ENCODE measurements at places on chromosomes 2 and 18.
A peak's percentile ranks its signal among the peaks of the same experiment; 100 is the strongest.

DNA sequence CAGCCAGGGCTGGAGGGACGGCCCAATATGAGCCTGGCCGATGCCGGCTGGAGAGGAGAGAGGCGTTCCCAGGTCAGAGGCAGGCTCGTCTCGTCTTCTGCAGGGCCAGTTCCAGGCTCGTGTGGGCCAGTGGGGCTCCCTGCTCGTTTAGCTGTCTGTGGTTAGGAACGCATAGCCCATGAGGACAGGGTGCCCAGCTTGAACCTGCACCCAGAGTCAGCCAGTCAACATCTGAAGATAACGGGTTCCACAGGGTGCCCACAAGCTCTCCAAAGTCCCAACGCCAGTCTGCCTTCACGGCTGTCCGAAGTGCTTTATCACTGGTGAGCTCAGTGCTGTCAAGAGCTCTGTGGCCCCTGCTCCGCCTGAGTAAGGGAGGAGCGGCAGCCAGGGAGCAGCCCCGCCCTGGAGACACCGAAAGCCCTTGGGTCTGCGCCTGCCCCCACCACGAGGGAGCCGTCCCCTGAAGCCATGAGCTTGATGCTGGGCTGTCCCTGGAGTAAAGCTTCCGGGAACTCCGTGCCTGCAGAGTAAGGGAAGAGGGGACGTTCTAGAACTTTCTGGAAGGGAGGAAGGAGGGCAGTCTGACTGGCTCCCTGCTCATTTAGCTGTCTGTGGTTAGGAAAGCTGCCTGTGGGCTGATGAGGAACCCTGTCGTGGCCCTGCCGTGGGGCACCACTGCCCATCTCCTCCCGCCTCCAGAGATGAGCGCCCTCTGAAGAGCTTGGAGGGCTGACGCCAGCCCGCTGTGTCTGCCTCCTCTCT lies 2.7 kb upstream of the HSBP1L1 start:
- DNase-seq: no peak

DNA sequence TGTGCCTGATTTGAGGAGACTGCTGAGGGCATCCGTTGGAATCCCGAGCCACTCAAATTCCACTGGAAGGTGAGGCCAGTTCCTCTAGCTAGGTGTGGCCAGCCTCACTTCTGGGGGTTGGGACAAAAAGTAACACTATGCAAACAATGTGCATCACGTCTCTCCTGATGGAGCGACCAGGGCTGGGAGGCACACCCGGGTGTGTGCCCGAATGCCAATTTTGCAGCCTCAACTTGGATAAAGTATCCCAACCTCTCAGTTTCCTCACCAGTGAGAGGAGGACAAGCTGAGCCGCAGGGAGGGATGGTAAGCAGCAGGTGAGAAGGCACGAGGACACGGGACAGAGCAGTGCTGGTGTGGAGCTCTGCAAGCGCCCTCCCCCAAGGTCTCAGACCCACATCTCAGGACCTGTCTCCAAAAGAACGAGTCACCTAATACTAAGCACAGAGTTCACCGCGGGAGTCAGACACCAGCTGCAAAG lies 218.3 kb downstream of the HAUS1 start:
- DNase-seq: no peak

GRCh38 chr2:101150306-101151145 lies 656 bp downstream of the TBC1D8 start:
- no peak for DNase-seq

GRCh38 chr2:102606353-102606752 lies 13.0 kb upstream of the SLC9A2 start:
- DNase-seq: no peak

DNA sequence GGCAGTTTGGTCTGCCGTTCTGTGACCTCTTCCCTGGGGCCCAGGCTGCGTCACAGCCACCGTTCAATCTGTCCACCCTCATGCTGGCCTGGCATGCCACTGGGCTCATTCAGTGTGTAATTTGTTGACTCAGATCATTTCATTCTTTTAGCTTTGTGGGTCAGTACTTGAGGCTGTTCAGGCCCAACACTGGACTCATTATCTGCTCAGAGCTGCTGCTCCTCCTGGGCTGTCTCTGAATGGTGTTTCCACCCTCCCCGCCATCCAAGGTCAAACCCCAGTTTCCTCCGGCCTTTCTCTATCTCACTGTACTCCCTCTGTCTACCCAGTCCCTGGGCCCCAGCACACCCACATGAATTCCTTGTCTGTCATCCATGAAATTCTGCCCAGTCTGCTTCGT lies 152.4 kb upstream of the NCK2 start:
- DNase-seq: no peak

DNA sequence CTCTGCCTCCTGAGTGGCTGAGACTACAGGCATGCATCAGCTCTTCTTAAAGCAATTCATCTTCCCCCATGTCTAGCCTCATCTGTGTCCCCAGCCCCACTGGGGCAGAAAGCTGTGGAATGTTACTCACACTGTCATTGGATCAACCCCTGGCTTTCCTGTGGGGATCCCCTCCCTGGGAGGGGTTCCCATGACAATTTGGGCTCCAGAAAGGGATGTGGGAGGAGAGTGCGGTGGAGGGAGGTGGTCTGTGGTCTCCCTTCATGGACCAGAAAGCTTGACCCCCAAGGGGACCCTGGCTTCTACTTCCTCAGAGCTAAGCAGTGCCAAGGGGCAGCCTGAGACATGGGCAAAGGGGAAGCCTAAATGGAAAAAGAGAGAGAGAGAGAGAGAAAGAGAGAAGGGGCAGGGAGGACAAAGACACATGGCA lies 1.3 kb downstream of the NGEF start:
- no peak for DNase-seq

GRCh38 chr2:128901572-128902391 lies 583.1 kb upstream of the HS6ST1 start:
- no peak for DNase-seq

DNA sequence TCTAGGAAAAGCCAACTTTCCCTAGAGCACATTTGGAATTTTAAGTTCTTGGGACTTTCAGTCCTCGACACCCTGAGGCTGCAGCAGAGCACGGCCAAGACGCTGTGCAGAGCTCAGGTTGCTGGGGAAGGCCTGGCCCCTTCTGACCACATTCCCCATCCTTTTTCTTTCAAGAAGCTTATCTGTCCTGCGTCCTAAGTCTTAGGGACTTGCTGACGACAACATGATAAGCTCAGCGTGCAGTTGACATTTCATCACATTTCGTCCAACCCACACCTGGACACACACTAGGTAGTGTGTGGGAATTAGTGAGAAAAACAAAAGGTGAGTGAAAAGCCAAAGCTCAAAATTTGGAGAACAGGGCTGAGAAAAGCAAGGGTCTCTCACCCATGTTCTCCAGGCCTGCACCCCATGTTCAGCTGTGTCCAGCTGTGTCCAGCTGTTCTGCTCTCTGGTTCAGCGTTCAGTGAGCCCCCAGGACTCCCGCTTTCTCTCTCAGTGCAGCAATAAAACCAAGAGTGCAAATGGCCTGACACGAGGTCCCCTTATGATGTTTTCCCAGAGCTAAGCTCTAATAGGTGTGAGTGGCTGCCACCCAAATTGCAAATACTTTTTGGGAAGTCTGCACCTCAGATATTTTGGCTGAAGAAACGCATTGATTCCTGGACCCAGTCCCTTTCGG lies 101.9 kb downstream of the RGPD3 start:
- DNase-seq: no peak

DNA sequence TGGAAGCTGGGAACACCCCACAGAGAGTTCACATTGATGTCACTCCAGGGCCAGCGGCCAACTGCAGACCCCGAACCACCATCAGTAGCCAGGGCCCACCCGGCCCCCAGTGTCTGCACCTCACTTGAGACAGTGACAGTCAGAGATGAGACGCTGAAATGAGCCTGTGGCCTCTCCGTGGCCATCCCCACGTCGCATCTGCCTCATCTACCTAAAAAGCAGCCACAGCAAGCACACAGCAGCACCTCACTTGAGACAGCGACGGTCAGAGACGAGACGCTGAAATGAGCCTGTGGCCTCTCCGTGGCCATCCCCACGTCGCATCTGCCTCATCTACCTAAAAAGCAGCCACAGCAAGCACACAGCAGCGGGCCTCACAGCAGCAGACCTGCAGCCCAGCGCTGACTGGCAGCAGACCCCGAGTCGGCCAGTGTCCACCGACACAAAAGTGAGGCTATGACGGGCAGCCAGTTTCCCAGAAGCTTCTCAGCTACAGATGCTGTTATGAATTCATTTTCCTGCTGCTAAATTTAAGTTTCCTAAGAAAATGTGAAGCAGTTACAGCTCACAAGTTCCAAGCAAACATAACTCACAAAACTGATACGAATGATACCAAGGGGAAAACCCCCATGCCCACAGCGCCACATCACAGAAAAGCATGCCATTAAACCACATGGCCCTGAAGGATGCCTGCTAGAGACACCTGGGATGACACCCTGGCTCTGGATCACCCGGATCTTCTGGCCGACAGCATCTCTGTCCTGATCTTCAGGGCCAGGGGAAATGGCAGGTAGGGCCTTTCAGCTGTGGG lies 27.7 kb downstream of the SNORC start:
- DNase-seq: no peak

DNA sequence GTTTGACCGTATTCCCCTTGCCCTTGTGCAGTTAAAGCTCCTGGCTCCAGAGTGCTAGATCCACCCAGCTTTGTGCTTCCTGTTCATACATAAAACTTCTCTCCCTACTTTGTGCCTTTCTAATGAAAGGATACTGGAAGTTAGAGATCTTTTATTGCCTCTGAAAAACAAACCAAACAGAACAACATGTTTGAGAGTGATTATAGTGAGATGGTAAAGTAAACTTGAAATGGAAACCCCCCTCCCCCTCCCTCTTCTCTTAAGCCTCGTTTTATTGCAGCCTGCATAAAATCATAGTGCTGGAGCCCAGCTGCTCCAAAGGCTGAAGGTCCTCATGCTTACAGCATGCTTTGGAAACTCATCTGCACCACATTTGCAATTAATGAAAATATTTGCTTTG lies 125.1 kb downstream of the TANC1 start:
- no peak for DNase-seq

DNA sequence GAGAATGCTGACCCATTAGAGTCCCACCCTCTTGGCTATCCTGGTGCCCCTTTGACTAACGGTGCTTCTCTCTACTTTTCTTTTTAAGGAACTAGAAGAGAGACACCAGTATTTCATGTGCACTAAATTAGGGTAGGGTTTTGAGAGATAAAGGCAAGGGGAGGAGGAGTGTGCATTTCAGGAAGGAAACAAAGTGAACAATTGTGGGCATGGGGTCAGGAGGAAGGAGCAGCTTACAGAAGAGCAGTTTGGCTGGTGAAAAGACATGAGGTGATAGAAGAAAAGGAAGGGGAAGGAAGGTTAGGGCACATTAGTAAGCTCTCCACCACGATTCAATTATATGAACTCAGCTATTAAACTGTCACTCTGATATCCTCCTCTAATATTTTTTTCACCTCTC lies 105.8 kb upstream of the CTAGE1 start:
- no peak for DNase-seq

GRCh38 chr2:10362898-10363454 lies 60.3 kb downstream of the HPCAL1 start:
- no peak for DNase-seq

- DNase-seq: no peak
These were observed 17.4 kb downstream of the NRP2 start for GRCh38 chr2:205699515-205700289.

DNA sequence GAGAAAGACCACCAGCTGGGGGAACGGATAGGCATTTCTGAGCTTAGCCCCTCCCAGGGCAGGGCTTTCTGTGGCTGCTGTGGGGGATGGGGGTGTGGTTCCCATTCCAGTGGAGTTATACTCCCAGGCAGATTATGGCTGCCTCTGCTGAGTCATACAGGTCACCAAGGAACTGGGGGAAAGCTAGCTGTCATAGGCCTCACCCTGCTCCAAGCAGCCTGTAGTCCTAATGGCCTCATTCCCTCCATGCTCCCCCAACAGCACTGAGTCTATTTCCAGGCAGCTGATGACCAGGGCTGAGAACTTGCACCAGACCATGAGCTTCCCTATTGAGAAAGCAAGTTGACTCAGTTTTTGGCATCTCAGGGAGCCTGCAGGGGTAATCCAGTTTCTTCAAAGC lies 87.1 kb downstream of the GPR39 start:
- no peak for DNase-seq

- peak; percentile 22 for DNase-seq
These were observed 63.0 kb upstream of the TWIST2 start for GRCh38 chr2:238784671-238785527.

GRCh38 chr2:208266936-208267335 lies 881 bp downstream of the PIKFYVE start:
- no peak for DNase-seq

DNA sequence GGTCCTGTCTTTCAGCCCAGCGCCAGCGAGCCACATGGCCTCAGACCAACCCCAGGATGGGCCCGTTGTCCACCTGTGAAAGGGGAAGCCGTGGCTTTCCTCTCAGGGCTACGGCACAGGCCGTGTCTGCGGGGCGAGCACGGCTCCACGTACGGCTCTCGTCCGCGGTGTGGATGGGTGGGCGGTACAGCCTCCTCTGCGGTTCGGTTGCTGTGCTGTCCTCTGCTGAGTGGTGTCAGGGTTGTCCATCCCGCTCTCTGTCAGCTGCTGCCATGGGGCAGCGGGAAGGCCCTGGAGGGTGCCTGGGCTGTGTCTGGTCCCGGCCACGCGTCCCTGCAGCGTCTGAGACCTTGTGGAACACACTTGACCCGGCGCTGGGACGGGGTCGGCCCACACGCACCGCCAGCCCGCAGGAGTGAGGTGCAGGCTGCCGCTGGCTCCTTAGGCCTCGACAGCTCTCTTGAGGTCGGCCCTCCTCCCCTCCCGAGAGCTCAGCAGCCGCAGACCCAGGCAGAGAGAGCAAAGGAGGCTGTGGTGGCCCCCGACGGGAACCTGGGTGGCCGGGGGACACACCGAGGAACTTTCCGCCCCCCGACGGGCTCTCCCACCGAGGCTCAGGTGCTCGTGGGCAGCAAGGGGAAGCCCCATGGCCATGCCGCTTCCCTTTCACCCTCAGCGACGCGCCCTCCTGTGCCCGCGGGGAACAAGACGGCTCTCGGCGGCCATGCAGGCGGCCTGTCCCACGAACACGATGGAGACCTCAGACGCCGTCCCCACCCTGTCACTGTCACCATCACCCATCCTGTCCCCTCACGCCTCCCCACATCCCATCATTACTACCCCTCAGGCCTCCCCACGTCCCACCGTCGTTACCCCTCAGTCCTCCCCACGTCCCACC lies 128.7 kb downstream of the NFATC1 start:
- DNase-seq: no peak
